T-helper 2 cell (primary cell): ENCODE measurements at places on chromosomes 13 and 19.

DNA sequence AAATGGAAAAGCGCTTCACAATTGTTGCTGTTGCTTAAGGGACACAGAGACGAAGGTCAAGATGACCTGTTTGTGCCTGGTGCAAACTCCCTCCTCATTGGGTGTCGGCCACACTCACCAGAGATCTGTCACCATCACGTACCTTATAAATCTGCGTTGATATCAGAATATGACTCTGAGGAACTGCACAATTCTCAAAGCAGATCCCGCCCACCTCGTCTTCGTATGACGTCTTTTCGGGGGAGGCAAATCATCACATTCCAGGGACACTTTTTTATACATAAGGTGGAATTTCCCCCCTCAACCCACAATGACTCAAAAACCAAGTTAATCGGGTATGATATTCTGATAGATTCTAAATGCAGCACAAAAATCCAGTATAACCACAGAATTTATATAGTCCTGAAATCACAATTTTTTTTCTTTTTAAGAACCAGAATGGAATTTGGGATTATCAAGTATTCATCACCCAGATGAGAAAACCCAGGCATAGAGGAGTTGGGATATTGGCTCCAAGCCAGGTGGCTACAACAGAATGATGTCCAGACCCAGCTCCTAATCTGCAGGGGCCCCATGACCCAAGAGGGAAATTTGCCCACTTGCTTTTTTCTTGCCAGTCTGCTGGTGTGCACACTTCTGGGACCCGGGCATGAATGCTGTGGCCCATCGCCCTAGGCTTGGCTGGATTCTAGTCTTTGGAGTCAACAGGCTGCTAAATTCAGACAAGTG is 50.6 kb upstream of the MTIF3 start:
- DNase-seq = peak; percentile 7

- DNase-seq = no peak
Measured at GRCh38 chr13:44306371-44307192, 67.0 kb upstream of the SERP2 start.

DNA sequence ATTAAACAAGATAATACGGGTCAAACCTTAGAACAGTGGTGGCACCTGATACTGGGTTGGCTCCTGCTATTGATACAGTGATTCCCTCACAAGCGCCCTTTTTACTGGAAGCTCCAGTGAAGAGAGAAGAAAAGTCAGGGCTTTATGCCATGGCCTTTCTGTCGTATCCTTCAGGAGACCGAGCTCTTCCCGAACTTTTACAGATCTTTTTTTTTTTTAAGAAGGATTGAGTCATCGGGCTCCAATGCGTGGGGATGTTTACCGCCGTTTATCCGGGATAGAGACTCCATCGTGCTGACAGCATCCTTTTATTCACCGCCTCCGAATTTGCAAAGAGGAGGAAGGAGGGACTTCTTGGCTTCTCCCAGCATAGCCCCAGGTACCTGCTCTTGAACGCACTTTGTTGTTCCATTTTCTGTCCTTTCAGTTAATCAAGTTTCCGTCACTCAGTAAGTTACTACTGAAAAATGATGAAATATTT is 574 bp downstream of the ZNF227 start:
- DNase-seq = no peak

- DNase-seq = no peak
Measured at GRCh38 chr19:37966211-37966661, 59.2 kb downstream of the SIPA1L3 start.

DNA sequence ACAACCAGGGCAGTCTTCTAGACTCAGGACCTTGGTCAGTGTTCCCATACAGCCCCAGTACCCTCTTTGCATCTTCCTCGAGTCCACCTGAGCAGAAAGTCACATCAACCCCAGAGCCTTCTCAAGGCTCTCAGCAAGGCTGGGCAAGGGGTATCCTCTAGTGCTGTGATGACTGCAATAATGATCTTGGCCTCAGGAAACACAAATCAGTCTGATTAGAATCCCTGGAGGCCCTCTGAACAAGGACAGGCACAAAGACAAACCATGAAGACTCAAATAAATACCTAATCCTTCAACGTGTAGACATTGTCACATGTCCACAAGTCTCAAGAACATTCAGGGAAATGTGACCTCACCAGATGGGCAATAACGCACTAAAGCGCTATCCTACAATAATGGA is 468.2 kb downstream of the TBC1D4 start:
- DNase-seq = no peak

DNA sequence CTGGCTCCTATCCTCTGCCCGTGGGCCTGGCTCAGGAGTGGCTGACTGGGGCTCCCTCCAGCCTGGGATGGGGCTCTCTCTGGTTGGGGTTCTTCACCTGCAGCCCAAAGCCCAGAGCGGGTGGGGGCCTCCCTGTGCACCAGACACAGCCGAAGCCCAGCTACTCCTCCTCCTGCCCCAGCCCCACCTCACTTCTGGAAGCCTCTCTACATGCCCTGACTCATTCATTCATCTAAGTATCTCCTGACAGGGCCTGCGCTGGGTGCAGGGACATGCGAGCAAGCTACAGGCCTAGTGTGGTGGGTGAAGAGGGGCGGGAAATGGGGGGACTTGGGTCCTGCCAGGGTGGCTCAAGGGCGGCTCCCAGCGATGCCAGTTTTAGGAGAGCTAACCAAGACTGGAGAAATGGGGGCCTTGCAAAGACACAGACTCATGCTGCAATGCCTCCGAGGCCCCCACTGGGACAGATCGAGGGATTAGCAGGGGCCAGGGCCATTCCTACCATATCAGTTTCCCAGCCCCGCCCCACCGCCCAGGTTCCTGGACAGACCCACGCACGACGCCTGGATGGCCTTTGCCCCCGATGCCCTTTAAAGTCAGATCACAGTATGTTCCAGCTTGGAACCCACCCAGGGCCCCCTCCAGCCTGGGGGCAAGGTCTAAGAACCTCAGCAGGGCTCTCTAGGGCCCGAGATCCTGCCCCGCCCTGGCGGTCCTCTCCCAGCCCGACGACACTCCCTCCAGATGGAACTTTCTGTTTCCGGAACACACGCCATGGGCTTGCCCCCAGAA is 12.6 kb downstream of the LSM4 start:
- DNase-seq = no peak

DNA sequence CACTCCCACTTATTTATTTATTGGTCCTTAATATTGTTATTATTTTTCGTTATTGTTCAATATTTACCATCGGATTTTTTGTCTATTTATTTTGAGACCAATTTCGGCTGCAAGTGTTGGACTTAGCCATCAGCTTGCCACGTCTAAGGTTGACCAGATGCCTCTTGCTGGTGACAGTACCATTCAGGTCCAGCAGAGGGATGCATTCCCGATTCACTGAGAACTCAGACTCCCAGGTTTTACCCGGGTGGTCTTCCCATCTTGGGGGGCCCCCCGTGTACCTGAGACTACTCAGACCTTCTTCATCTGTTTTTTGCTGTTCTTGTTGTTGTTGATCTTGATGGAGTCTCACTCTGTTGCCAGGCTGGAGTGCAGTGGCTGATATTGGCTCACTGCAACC is 1435.2 kb downstream of the UQCRFS1 start:
- DNase-seq = no peak

- no peak for DNase-seq
Measured at GRCh38 chr19:497491-497868, 1.2 kb downstream of the MADCAM1 start.

DNA sequence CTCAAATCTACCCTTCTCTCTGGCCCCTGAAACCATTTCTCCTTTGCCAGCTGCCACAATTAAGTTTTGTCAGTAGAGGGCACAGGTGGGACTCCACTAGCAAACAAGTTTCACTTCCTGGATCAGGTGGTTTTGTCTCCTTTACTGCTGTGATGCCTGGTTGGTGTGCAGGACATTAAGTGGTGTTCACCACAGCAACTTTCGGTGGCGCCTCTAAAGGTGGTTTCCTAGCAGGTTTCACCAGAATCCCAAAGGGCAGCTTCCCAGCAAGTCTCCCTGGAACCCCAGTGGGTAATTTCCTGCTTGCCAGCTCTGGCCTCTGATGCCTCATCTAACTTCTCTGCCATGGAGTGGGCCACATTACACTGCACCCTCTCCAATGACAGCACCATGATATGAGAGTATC is 16.6 kb downstream of the MED4 start:
- DNase-seq = no peak

- DNase-seq = no peak
Measured at GRCh38 chr13:39656325-39656677, 839 bp downstream of the COG6 start.

DNA sequence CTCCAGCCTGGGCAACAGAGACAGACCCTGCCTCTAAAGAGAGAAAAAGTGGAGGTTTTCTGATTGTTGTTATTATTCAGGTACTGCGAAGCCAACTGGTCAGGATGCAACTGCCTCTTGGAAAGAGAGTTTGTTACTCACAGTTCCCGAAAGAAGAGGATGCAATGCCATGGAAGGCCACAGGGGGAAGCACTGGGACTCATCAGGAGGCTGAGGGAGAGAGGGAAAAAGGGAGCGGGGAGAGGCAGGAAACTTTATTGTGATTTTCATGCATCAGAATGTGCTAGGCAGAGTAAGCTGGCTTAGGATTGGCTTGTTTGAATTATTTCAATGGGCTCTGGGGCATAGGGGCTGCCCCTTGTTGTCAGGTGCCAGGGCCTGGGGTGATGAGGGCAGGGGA is 27.6 kb downstream of the MYO9B start:
- peak; percentile 5 for DNase-seq

GRCh38 chr13:114148521-114148855 is 16.1 kb upstream of the RASA3 start:
- peak; percentile 67 for DNase-seq

- DNase-seq = peak; percentile 98
Measured at GRCh38 chr19:12791345-12792050, at the start of gene JUNB. Gene JUNB, plus strand, starts transcription at chr19:12791486. Its CDS starts 286 bp downstream, at chr19:12791772.

DNA sequence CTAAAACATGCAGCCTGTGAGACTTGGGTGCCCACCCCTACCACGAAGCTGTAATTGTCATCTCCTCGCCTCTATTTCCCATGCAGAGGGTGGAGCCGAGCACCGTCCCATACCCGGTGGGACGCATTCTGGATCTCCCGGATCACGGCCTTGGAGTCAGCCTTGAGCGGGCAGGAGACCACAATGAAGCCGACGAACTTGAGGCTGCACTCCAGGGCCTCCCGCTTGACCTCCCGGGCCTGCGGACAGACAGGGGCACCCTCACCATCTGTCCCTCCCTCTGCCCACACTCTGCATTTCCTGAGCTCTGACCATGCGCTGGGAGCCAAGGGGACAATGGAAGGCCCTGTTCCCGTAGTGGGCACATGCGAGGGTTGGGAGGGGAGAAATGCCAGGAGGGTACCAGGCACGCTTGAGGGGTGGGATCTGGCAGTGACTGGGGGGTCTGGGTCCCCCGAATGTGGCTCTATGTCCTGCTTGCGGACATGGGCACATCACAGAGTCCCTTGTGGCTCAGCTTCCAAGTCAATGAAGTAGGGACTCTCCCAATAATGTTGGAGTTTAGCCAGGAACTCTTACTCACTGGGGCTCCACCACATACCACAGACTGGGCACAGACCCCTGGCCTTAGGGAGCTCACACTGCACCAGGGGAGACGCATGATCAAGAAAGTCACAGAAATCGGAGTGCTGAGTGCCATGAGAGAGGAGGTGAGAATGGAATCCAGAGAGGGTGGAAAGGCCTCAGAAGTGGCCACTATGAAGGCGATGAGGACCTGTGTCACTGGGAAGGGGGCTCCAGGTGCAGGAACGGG is 9.2 kb upstream of the GMIP start:
- DNase-seq = no peak

GRCh38 chr19:50745221-50745620 is 22.1 kb downstream of the CLEC11A start:
- DNase-seq = no peak

GRCh38 chr19:3632739-3633558 is 6.4 kb upstream of the CACTIN start:
- no peak for DNase-seq

- no peak for DNase-seq
Measured at GRCh38 chr19:16442386-16443276, 29.1 kb downstream of the EPS15L1 start.

GRCh38 chr19:47026156-47026555 is 6.5 kb downstream of the NPAS1 start:
- DNase-seq = no peak

DNA sequence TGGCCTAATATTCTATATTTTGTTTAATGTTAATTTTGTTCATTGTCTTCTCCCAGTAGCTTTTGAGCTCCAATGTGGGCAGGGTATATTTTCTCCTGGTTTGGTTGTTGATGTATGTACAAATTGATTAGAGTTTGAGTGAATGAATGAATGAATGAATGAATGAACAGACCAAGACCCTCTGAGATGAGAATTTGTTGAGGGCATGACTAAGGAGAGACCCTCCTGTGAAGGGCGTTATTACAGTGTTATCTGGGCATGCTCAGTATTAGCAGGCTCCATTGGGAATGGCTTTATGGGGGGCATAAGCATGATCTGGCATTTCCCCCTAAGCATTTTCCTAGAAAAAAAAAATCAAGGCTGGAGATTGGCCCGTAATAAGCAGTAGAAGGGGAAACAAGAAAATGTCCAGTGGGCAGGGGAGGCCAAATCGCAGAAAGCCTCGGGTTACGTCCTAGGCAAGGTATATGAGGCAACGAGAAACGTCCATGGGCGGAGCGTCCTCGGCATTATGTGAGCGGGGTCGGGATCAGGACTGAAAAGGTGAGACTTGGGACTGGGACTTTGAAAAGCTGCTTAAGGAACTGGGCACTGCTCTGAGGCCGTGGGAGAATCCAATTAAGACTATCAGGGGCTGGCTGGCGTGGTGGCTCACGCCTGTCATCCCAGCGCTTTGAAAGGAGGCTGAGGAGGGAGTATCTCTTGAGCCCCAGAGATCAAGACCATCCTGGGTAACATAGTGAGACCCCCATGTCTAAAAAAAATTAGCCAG is 904 bp upstream of the ARHGAP33 start:
- no peak for DNase-seq

DNA sequence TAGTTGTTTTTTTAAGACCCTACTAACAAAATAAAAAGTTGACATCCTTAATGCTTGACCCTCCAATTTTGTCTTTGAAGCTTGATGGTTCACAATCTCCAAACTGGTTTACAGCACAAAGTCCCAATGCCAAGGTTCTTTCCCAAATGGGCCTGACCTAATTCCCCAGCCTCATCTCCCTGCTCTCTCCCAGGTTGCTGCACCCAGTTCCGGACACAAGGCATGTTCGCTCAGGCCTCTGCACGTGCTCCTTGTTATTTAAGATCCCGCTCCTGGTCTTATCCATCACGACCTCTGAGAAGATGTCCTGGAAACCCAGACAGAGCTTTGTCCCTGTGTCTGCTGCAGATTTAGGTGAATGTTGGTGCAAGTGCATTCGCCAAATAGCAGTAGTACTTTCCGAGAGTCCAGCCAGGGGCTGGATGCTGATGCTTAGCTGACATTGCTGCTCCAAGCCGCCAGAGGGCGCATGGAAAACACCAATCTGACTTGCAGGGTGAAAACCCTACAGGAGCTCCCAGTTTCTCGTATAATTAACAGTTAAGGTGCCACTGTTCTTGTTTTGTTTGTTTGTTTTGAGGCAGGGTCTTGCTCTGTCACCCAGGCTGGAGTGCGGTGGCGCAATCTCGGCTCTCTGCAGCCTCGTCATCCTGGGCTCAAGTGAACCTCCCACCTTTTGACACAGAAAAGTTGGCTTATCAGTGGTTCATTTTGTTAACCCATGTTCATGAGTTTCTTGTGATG is 18.5 kb downstream of the LYPD3 start:
- peak; percentile 65 for DNase-seq

- no peak for DNase-seq
Measured at GRCh38 chr13:31440132-31440531, 240.4 kb downstream of the B3GLCT start.
